ENCODE measurements at places on chromosomes 3 and 15.

DNA sequence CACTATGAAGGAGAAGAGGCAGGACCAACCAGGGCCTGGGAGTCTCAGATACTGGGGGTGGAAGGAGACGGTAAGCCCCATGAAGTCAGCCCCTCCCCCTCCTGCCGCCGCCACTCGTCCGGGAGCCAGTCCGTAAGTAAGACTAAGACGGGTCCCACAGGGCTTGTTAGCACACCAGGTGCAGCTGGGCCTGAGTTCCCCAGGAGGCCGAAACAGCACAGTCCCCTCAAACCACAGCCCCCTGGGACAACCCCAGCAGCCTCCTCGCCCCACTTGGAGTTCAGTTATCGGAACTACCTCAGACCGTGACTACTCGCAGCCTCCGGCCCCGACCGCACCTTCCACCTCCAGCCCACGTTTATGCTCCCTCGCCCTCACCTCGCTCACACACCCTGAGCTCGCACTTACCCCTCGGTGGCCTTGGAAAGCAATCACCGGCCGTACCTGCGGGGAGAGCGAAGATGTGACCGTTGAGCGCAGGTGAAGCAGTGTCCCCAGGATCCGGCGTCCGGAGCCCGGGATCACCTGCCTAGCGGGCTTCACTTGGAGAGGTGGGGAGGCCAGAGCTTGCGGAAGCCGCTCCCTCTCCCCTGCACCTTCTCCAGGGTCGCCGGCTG, 557 bp downstream of the ELL3 start:
- no peak for DNase-seq

- DNase-seq = no peak
These were observed 67.3 kb downstream of the MORC1 start for GRCh38 chr3:109050591-109051167.

GRCh38 chr3:18533039-18533438, 107.9 kb upstream of the SATB1 start:
- no peak for DNase-seq

DNA sequence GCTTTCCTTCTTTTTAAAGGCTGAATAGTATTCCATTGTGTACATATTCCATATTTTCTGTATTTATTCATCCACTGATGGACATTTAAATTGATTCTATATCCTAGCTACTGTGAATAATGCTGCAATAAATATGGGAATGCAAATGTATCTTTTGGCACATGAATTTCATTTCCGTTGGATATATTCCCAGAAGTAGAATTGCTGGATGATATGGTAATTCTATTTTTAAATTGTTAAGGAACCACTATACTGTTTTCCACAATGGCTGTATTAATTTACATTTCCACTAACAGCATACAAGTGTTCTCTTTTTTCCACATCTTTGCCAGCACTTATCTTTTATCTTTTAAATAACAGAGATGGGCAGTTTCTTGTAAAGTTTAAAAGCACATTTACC, 302.7 kb downstream of the CTNNB1 start:
- DNase-seq = no peak

DNA sequence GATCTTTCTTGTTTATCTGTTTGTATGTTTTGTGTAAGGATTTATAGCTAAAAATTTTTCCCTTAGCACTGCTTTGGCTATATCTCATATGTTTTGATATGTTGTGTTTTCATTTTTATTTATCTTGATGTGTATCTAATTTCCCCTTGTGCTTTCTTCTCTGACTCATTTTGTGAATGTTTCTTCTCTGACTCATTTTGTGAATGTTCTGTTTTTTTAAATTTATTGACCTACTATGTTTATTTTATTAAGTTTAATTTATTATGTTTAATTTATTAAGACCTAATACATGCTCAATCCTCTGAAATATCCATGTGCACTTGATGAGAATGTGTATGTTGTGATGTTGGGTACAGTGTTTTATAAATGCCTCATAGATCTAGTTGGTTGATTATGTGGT, 793.5 kb upstream of the CADM2 start:
- no peak for DNase-seq

GRCh38 chr3:140129768-140130284, 194.8 kb downstream of the CLSTN2 start:
- no peak for DNase-seq

- DNase-seq = no peak
These were observed 531 bp upstream of the BLOC1S6 start for GRCh38 chr15:45586601-45587094.

GRCh38 chr3:44424758-44425157, 52.7 kb downstream of the ZNF445 start:
- no peak for DNase-seq

DNA sequence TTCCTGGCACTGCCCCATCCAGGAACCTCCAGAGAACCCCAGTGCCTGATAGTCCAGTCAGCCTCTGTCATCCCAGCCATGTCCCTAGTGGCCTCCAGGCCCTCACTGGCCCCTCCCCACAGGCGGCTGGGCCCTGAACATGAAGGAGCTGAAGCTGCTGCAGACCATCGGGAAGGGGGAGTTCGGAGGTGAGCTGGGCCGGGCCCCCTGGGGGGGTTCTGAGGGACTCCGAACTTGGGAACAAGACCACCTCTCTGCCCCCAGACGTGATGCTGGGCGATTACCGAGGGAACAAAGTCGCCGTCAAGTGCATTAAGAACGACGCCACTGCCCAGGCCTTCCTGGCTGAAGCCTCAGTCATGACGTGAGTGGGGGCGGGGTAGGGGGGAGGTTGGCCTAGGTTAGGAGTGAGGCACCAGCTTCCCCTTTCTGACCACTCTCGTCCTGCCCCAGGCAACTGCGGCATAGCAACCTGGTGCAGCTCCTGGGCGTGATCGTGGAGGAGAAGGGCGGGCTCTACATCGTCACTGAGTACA, 12.0 kb upstream of the LMAN1L start:
- no peak for DNase-seq

DNA sequence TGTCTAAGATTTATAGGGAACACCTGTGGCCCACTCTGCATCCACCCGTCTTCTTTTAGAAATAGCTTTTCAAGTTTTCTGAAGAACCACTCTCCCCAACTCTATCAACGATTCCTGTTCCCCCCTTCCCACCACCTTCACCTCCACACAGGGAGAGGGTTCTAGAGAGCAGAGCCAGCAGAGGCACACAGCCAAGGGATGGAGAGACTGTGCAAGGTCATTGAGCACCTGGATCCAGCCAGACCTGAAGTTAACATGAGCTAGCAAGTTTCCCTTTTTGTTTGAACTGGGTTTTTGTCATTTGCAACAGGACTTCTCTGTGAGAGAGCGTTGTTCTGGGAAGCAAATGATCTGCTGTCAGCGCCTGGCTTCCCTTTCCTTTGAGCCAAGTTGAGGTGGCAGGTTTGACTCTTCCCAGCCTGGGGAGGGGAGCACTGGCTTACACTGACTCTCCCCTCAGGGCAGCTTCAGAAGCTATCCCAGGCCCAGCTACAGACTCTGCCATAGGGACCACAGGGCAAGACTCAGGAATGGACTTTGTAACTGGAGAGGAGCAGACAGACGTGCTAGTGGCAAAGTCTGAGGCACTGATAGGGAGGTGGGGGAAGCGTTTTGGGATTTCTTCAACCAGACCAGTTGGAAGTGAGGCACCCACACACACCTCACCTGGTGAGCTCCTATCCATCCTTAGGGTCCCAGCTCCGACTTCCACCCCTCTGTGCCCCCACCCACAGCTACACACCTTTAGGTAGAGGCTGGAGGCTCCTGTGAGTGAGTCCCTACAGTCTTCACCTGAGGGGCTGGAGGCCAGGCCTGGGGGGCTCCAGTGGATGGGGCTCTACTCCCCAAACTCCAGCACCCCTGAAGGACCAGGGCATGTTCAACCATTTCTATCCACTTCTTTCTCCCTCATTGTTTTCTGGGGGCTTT, 19.4 kb upstream of the PLXNA1 start:
- DNase-seq = no peak

DNA sequence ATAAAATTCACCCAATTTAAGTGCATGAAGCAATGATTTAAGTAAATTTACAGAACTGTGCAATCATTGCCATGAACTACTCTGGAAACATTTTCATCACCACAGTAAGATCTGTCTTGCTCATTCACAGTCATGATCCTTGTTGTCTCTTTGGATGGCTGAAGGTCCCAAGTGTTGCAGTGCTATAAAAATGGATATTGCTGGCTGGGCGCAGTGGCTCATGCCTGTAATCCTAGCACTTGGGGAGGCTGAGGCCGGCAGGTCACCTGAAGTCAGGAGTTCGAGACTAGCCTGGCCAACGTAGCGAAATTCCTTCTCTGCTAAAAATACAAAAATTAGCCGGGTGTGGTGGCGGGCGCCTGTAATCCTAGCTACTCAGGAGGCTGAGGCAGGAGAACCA, 17.0 kb downstream of the SNRPN start:
- no peak for DNase-seq

GRCh38 chr3:64909757-64910467, 222.1 kb upstream of the ADAMTS9 start:
- DNase-seq = no peak

DNA sequence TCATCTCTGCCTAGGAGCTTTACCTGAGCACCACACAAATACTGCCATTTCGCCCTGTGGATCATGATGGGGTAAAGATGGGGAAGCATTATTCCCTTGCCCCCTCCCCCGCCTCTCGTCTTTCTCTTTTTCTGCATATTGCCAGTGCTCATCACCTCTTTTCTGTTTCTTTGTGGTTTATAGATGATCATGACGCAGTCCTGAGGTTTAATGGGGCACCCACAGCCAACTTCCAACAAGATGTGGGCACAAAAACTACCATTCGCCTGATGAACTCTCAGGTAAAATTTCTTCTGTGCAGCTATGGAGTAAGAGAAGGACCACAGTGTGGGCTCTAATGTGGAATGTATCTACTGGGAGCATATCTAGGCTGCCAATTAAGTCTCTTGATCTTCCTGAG, 88.2 kb downstream of the RPL39L start:
- no peak for DNase-seq

DNA sequence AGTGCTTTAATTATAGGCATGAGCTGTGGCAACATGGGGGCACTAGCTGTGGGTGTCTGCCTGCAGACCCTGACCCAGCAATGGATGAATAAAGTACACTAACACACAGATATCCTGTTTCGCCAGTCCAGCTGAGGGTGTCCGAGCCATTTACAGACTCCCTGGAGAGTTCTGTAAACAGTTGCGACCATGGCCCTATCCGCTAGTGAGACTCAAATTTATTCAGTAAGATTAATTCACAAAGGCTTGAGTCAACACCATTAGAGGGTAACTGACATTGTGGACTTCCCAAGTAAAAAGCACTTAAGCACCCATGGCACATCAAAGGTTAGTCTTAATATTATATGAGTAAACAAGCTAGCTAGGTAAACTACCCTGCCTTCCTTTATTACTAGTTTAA, 161.6 kb downstream of the TBL1XR1 start:
- no peak for DNase-seq

DNA sequence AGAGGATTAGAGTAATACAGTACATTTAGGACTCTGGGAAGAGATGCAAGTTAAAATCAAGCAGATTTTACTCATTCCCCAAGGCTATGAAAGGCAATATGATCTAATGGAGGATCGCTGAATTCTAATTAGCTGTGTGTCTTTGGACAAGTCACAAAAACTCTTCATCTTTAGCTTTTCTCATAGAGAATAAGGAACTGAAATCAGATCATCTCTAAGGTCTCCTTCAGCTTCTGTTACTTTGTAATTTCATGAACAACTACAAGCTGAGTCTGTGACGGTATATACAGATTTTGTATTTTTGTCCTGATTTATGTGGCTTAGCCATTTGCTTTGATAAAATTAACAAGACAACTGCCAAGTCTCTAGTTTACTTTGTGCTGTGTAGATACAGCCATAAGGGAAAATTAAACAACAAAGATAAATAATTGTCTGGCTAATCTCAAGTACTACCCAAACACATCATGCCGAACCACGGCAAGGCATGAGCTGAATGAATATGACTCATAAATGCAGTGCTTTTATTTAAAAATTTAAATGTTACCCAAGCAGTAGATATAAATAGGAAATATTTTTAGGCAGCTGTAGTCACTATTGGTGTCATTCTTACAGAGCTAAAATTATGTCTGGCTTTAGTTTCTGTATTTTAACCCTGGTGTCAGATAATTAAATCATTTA, 81.5 kb downstream of the GAP43 start:
- DNase-seq = no peak

- DNase-seq = no peak
These were observed 153.2 kb downstream of the WNT5A start for GRCh38 chr3:55333923-55334322.

DNA sequence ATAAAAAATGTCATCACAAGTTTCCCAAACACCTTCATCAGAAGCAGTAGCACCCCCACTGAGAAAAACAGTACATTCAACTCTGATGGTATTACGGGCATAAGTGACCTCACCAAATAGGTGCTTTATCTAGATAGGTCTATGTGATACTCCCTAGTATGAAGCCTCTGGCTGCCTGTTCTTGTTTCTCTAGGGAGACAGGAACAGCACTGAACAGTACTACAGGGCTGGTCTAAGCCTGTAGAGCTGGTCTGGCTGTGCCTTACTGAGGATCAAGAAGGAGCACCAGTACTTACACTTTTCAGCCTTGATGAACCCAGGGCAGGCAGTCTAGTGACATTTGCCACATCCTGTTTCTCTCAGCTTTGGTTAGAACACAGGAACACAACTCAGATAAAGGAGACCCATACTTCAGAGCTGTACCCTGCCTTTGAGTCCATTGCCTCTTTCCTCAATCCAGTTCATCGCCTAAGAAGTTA, 35.9 kb downstream of the OXNAD1 start:
- no peak for DNase-seq

- no peak for DNase-seq
These were observed 150.8 kb upstream of the DPH6 start for GRCh38 chr15:35696767-35697231.

DNA sequence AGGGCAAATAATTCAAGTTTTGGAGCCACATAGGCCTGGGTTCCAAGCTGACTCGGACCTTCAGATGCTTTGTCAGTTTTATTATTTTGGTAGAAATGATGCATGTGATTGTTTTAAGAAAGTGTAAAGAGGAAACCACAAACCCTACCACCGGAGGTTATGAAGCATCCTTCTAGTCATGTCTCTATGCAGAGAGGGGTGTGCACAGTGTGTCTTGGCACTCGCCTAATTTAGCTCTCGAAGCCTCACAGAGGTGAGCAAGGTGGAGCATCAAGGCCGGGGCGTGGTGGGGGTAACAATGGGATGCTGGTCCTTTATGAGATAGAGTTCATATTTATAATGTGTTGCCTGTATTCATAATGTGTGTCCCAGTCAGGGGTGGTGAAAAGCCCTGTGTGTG, 63.7 kb upstream of the SMAD6 start:
- no peak for DNase-seq

GRCh38 chr3:49966233-49966942, 26.4 kb downstream of the RBM6 start:
- DNase-seq = no peak

GRCh38 chr3:186902154-186902553, 28.2 kb upstream of the ST6GAL1 start:
- no peak for DNase-seq

GRCh38 chr15:29123991-29124390, 145.6 kb downstream of the NSMCE3 start:
- no peak for DNase-seq

DNA sequence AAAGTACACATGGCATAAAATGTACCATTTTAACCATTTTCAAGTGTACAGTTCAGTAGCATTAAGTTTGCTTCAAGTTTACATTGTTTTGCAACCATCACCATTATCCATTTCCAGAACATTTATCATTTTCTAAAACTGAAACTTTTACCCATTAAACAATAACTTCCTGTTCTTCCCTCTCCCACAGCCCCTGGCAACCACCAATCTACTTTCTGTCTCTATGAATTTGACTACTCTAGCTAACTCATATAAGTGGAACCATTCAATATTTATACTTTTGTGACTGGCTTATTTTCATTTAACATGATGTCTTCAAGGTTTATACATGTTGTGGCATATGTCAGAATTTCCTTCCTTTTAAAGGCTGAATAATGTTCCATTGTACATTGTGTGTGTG, 19.9 kb downstream of the TMEM62 start:
- no peak for DNase-seq

Measured in left kidney (tissue), 8 donors.